Activated naive CD8-positive, alpha-beta T cell treated with anti-CD3 and anti-CD28 coated beads for 36 hours (primary cell): ENCODE measurements at places on chromosomes 4 and X. TPM values are rescaled to one million over a fixed set of nuclear protein-coding genes. Genes with fewer than 3 reads are reported as not detected.

Gene CYP2U1
- total RNA-seq, result 3.2 TPM

Gene CTSO
- 4.6 TPM for total RNA-seq

GRCh38 chrX:68511255-68511654 is 12.4 kb downstream of the YIPF6 start:
- peaks cover 7% of the 10 kb centered on the region for H3K36me3 ChIP-seq
- no peak overlapping the region for H3K27ac ChIP-seq
- DNase-seq, result peak; percentile 11
- H3K4me1 ChIP-seq, result peaks cover 17% of the 10 kb centered on the region
- no peak overlapping the region for H3K4me3 ChIP-seq
- H3K27me3 ChIP-seq, result no peaks in the 10 kb centered on the region

Gene GPRIN3
- total RNA-seq, result 9.4 TPM

Gene CFAP47
- total RNA-seq, result not detected

DNA sequence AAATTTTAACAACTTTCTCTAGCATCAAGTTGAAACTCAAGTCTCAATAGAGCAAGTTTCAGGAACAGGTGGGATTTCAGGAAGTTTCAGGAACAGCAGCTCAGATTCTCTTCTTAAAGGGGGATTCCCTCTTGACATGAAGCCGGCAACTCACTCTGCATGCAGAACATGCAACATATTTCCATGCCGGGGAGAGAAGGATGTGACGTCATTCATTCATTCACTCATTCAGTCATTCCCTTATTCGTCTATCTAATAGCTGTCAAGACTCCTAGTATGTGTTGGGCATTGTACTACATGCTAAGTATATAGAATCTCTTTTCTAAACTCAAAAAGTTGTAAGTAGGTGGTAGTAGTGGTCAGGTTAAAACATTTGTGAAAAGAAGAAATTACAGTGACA is 4.8 kb upstream of the FAM9A start:
- H3K27me3 ChIP-seq, result peaks cover 5% of the 10 kb centered on the region
- no peak for DNase-seq
- no peak overlapping the region for H3K27ac ChIP-seq
- H3K4me3 ChIP-seq, result no peak overlapping the region
- no peaks in the 10 kb centered on the region for H3K4me1 ChIP-seq

Gene CDS1
- 0.30 TPM for total RNA-seq

- no peak overlapping the region for H3K4me3 ChIP-seq
- H3K27ac ChIP-seq, result no peak overlapping the region
- DNase-seq, result no peak
- H3K4me1 ChIP-seq, result no peaks in the 10 kb centered on the region
- H3K27me3 ChIP-seq, result no peaks in the 10 kb centered on the region
- H3K36me3 ChIP-seq, result no peaks in the 10 kb centered on the region
Measured at GRCh38 chrX:99722094-99722493, 688.0 kb downstream of the PCDH19 start.

DNA sequence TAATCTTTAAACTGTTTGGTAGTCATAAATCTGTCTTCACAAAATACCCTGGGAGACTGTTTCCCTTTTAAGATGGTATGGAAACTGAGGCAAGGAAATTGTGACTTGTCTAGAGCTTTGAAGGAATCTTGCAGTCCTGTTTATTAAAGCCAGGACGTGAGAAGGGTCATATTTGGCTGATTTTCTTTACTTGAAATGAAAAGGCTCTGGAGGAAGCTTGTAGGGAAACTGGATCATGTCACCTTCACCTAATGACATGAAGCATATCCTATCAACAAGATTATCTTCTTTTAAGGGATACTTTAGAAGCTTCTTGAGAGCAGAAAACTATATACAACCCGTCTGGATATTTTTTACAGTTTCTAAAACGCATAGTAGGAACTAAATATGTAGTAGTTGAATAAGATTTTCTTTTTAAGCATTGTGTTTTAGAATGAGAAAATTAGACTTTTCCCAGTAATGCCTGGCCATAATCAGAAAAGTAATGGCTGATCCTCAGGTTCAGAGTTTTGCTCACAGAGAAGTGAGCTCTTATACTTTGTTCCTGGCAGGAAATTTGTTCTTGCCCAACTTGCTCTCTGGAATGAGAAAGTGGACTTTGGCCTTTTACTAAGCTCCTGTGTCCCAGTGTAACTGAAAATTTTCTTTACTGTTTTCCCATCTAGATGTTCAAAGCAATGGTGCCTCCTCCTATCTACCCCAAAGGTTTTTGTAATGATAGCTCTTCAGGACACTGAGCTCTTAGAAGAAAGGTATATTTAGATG is 136.8 kb upstream of the AFF2 start:
- no peak for DNase-seq
- no peaks in the 10 kb centered on the region for H3K27me3 ChIP-seq
- peaks cover 11% of the 10 kb centered on the region for H3K4me1 ChIP-seq
- H3K4me3 ChIP-seq, result no peak overlapping the region
- no peak overlapping the region for H3K27ac ChIP-seq

DNA sequence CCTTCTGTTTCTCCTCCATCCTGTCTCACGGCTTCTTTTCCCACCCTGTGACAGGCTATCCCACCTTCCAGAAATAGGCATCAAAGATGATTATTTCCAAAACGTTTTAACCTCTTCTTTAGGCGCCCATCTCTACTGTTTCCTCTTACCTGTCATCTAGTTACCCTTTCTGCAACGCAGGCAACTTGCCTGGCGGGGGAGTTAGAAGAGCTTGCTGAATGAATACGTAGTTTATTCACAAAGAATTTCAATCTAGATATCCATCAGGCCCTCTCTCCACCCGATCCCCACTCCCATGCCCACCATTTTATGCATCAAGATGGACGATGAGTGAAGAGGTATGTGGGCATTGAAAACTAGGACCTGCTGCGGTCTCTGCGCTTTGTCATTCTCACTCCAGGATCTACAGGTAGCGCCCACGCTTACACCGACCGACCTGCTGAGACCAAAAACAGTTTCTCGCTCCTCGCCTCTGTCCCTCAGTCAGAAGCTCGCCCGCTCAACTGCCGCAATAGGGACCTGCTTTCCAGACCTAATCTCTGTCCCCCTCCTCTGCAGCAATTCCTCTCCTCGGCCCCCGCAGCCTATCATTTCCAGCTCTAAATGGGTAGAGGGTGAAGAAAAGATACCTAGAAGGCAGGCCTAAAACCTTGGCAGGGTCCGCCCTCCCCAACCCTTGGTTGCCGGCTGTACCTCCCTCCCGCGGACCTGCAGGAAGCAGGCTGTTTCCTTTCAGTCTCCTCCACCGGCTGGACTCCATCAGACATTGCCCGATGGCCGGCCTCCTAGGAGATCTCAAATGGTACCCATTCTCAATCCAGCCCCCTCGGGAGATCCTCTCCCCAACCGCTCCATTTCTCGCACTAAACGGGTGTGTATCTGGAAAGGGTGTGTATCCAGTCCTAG is 624 bp downstream of the BEX5 start:
- DNase-seq, result peak; percentile 21
- H3K27ac ChIP-seq, result peak overlapping the region; percentile 82
- peak overlapping the region; percentile 95 for H3K4me3 ChIP-seq

DNA sequence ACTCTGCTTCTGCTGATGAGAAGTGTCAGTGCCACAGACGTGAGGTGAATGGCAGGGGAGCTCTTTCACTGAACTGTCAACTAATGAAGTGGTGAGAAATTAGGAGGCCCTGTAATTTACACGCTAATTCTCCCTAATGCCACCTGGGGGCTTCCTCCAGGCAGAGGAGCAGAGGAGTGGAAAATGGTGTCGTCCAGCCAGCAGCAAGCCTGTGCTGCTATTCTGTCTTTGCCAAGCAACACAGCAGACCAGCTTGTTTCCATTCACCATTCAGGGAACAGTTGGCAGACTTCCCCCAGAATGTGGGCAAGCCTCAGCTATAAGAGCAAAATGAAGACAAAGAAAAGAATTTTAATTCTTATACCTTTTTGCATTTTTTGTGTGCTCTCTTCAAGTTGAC is 245.2 kb upstream of the TET2 start:
- H3K4me3 ChIP-seq, result no peak overlapping the region
- H3K36me3 ChIP-seq, result peaks cover 7% of the 10 kb centered on the region

DNA sequence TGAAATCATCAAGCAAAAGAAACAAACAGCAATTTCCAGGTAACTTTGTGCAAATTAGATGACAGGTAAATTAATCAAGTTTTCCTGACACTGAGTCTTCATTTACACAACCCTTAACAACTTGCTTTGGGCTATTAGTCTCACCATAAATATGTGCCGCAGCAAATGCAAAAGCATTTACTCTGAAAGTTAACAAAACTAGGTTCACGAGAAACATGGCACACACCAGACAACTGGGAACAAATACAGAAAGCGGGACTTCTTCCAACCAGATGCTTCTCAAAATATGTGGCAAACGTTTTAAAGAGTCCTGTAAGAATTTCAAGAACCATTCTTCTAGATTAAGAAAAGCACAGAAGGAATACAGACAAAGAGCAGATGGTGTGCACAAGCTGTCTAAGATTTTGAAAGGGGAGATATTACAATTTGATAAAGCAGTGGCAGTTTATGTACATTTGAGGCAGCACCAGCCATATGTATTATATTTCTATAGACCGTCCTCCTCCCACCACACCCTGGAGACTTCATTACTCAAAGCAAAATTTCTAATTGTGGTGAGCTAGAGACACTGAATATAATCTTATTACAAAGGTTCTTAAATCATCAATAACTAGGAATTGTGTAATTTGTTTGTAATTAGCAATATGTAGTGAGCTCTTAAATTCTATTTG is 192.5 kb upstream of the ADAMTS3 start:
- H3K4me1 ChIP-seq, result no peaks in the 10 kb centered on the region
- no peaks in the 10 kb centered on the region for H3K36me3 ChIP-seq
- DNase-seq, result no peak
- H3K27ac ChIP-seq, result no peak overlapping the region
- H3K27me3 ChIP-seq, result peaks cover 4% of the 10 kb centered on the region
- H3K4me3 ChIP-seq, result no peak overlapping the region

- no peak overlapping the region for H3K27ac ChIP-seq
- DNase-seq, result no peak
- no peak overlapping the region for H3K4me3 ChIP-seq
Measured at GRCh38 chr4:74638001-74638400, 156.3 kb downstream of the BTC start.

DNA sequence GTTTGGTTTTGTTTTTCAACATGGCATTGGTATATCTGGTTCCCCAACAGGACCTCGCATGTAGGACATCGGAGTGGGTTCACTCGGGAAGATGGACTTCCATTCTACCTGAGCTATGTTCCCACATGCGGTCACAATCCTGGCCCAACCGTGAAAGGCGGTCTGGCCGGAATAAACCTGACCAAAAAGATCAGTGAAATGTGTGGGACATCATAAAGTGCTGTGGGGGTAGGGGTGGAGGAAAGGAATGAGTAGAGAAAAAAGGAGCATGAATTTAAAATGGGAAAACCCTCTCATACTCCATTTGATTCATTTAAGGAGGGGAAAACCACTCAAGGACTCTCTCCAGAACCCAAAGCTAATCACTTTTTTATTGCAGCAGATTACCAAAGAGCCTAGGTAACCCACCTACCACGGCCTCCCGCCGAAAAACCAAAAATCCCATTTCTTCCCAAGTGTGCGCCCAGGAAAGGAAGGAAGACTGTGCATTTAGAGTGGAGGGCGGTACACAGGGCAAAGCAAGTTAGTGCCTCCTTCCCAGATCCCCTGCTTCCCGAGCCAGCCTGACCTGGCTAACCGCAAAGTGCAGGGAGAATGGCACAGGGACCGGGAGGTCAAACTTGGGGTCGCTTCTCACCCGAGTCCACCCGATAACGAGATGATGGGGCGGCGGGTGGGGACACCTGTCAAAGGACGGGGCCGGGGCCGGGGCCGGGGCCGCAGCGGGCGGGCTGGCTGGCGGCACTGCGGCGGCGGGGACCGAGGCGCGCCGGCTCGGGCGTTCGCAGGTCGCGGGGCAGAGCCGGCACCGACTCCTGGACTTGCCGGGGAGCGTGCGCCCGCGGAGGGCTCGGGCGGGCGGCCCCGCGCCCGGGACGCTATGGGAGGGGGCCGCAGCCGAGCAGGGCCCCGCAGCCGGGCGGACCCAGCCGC is 669 bp downstream of the TMEM150C start:
- peaks cover 12% of the 10 kb centered on the region for H3K4me1 ChIP-seq
- peak; percentile 20 for DNase-seq
- peaks cover 79% of the 10 kb centered on the region for H3K27me3 ChIP-seq

- no peak for DNase-seq
- H3K4me1 ChIP-seq, result no peaks in the 10 kb centered on the region
- no peak overlapping the region for H3K4me3 ChIP-seq
- H3K36me3 ChIP-seq, result no peaks in the 10 kb centered on the region
- no peak overlapping the region for H3K27ac ChIP-seq
Measured at GRCh38 chr4:36358173-36358572, 76.8 kb downstream of the DTHD1 start.

- no peaks in the 10 kb centered on the region for H3K4me1 ChIP-seq
- no peak for DNase-seq
- H3K27ac ChIP-seq, result no peak overlapping the region
- no peak overlapping the region for H3K4me3 ChIP-seq
Measured at GRCh38 chr4:173835903-173836302, 305.9 kb upstream of the HAND2 start.

DNA sequence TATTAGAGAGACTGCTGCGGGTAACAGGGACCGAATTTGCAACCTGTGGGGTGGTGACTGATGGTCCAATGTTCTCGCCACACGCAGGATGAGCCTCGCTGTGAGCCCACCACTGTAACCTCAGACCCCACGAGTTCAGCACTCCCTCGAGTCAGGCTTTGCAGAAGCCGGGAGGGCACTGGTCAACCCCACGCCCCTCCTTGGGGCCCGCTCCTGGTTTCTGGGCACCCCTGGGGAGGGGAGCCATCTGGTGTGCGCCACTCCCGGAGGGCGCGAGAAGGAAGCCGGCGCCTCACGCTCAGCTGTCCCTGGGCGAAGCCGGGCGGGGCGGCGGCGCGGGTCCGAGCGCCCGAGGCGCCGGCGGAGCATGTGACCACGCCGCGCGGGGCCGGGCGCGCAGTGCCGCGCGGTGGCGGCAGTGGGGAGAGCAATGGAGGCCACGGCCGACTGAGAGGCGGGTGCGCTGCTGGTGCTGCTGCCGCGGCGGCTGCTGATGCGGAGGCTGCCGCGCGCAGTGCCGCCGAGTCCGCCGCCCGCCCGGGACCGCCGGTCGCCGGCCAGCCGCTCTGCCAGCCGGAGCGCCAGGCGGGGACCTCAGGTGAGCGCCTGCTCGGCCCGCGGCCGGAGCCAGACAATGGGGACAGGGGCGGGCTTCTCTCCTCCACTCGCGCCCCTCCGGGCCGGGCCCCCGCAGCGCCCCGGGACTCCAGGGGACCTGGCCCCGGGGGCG is 100.1 kb downstream of the CEP135 start:
- no peak overlapping the region for H3K27ac ChIP-seq
- no peaks in the 10 kb centered on the region for H3K36me3 ChIP-seq
- peak; percentile 72 for DNase-seq
- H3K27me3 ChIP-seq, result peaks cover 67% of the 10 kb centered on the region

DNA sequence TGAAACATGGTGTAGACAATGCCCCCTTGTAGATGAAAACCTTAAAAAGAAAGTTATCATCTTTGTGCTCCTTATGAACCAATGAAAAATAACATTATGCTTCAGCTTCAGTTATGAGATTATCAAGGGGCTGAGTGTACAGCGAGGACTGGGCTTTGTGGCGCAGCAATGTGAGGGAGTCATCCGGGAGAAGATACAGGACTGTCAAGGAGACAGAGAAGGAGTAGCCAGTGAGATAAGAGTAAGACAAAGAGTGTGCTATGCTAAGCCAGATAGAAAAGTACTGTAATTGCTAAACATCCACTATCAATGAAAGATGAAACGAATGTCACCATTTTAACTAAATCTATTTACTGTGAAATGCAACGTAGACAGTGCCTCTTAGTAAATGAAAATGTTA is 3.6 kb upstream of the KLHL15 start:
- no peaks in the 10 kb centered on the region for H3K36me3 ChIP-seq
- H3K27me3 ChIP-seq, result no peaks in the 10 kb centered on the region
- no peak overlapping the region for H3K4me3 ChIP-seq
- DNase-seq, result no peak
- H3K4me1 ChIP-seq, result peaks cover 2% of the 10 kb centered on the region
